ENCODE measurements at places on chromosomes 4 and X.
A peak's percentile ranks its signal among the peaks of the same experiment; 100 is the strongest.

DNA sequence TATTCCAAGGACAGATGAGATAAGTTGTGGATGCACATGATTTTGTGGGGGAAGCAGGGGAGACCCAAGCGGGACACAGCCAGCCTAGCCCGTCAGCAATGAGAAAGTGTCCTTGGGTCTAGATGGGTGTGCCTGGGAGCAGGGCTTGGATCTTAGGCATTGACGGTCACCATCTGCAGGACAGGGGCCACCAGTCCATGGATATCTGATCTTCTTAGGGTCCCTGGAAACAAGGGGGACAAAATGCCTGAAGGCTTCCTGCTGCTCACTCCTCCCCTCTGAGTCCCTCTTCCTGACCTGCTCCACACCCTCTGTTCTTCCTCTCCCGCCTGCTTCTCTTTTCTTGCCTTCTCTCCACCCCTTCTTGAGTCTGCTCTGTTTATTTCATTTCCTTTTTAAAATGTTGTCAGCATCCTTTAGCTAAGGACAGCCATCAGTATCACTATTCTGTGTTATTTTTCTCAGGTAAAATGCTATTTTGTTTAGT lies 298.4 kb downstream of the RAPGEF2 start:
- no peak overlapping the region for H3K4me3 ChIP-seq
- H3K36me3 ChIP-seq: no peaks in the 10 kb centered on the region
- H3K27ac ChIP-seq: peak overlapping the region; percentile 68

- no peak overlapping the region for H3K27ac ChIP-seq
- H3K4me3 ChIP-seq: no peak overlapping the region
- DNase-seq: no peak
- H3K36me3 ChIP-seq: peaks cover 5% of the 10 kb centered on the region
- H3K4me1 ChIP-seq: peaks cover 3% of the 10 kb centered on the region
- no peaks in the 10 kb centered on the region for H3K27me3 ChIP-seq
These were observed 2.9 kb downstream of the USP11 start for GRCh38 chrX:47235691-47236103.

DNA sequence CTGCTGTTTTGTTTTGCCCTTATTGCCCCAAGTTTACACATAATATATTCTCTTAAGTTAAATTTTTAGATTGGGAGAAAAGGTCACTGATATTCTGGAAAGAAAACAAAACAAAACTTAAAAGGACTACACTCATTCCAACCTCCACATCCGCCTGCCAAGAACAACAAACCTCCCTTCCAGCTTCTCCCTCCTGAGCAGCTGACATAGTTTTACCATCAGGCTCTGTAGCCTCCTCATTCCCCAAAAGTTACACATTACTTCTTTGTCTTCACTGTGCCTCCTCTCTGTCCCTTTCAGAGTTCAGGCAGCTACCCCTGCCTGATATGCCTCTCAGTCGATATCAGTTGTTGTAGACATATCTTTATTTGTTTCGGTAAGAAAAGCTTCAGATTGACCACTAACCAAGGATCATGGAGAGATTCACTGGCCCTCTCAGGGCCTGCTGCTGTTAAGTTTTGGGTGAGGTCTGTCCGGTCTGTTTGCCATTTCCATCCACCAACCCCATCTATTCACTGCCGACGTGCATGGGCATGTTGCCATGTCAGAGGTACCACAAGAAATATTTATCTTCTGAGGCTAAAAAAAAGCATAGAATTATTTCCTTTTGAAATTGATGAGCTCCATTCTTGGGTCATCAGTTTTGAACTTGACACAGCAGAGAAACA lies 164.1 kb downstream of the GASK1B start:
- peaks cover 7% of the 10 kb centered on the region for H3K4me1 ChIP-seq
- H3K27ac ChIP-seq: no peak overlapping the region
- H3K27me3 ChIP-seq: no peaks in the 10 kb centered on the region
- H3K36me3 ChIP-seq: no peaks in the 10 kb centered on the region

GRCh38 chr4:15515106-15515505 lies 45.4 kb downstream of the CC2D2A start:
- H3K4me1 ChIP-seq: no peaks in the 10 kb centered on the region
- H3K27ac ChIP-seq: no peak overlapping the region
- H3K27me3 ChIP-seq: no peaks in the 10 kb centered on the region

DNA sequence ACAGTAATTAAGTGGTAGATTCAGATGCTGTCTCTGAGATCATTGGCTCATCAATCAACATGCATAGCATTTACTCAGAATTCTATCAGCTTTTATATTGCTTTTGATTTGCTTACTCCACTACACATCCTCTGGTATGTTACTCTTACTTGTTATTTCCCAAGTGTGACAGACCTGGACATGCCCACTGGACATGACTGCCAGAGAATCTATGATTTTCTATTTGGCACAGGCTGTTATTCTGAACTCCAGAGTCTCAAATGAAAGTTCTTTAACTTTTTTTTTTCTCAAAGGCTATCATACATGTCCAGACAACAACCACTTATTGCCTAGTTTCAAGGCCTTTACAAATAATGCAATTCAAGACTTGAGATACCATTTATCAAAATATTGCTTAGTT lies 116.1 kb upstream of the ARHGAP24 start:
- H3K4me1 ChIP-seq: no peaks in the 10 kb centered on the region
- no peak for DNase-seq
- peaks cover 2% of the 10 kb centered on the region for H3K27me3 ChIP-seq
- no peak overlapping the region for H3K4me3 ChIP-seq
- no peak overlapping the region for H3K27ac ChIP-seq
- H3K36me3 ChIP-seq: no peaks in the 10 kb centered on the region

- no peak for DNase-seq
- H3K36me3 ChIP-seq: no peaks in the 10 kb centered on the region
- no peak overlapping the region for H3K4me3 ChIP-seq
- H3K27me3 ChIP-seq: no peaks in the 10 kb centered on the region
These were observed 16.9 kb downstream of the FNIP2 start for GRCh38 chr4:158785718-158786117.

- H3K27ac ChIP-seq: no peak overlapping the region
- no peaks in the 10 kb centered on the region for H3K4me1 ChIP-seq
- no peak overlapping the region for H3K4me3 ChIP-seq
- no peaks in the 10 kb centered on the region for H3K27me3 ChIP-seq
These were observed 69.1 kb upstream of the EOLA2 start for GRCh38 chrX:150007356-150007755.

GRCh38 chr4:1080961-1081688 lies 32.2 kb downstream of the RNF212 start:
- H3K36me3 ChIP-seq: no peaks in the 10 kb centered on the region
- no peak overlapping the region for H3K4me3 ChIP-seq
- no peaks in the 10 kb centered on the region for H3K27me3 ChIP-seq

All from RWPE2 (cell line).